Stimulated activated CD8-positive, alpha-beta memory T cell treated with anti-CD3 and anti-CD28 coated beads, Interleukin-4, amount 100 ng/mL, for 1 hour (primary cell): ENCODE measurements at places on chromosomes 11 and 22.

DNA sequence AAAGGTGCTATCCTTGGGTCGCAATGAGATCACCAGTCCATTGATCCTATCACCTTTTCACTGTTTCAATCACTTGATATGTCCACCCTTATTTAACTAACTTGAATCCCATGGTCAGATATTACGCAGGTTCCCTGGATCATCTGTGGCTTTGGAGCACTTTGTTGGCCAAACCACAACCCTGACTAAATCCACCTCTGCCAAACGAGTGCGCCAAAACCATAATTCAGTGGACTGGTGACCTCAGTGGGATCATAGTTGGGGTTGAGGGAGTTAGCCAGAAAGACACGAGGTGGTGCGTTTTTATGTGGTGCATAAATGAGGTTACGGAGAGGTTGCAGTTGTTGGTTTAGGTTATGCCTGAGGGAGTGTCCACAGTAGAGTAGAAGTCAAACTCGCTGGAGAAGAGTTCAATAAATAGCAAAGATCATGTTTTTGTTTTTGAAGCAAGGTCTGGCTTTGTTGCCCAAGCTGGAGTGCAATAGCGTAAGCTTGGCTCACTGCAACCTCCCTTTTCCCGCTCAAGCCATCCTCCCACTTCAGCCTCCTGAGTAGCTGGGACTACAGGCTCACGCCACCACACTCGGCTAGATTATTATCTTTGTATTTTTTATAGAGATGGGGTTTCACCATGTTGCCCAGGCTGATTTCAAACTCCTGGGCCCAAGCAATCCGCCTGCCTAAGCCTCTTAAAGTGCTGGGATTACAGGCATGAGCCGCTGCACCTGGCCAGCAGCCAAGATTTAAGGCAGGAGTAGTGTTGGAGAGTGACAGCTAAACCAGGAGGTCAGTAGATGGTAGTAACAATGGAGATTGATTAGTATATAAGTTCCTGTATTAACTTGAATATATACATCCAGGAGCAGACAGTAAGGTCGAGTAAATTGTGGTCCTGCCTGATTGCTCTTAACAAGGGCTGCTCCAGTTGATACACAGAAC is 4.5 kb downstream of the FOXR1 start:
- no peak for DNase-seq

DNA sequence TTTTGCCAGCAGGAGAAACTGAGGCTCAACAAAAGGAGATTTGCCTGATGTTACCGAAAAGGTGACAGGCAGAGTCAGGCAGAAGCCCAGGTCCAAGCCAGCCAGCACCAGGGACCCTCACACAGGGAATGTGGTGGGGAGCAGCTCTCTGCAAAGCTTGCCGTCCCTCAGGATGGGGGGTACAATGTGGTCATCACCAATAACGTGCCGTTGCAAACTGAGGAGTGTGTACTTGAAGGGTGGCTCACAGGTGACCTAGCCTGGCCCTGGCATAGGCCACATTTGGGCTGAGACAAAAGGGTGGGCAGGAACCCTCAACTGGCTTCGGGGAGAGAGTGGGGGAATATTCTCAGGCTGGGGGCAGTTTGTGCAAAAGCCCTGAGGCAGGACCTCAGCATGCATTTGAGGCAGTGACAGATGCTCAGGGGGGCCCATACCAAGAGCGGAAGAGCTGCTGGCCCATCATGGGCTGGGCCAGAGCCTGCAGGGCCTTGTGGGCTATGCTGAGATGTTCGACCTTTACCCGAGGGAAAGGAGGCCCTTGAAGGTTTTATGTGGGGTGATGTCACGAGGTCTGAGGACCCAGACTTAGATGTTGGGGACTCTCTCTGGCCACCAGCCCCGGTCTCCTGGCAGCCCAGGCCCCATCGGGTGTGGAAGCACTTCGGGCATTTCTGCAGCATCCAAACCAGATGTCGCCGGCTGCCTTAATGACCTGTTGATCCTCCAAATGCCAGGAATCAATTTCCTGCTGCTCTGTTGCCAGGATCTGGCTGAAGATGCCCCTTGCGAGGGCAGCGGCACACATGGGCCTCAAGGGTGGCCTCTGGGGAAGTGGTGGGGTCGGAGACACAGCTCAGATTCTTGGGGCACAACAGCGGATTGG is 57.4 kb upstream of the SHISAL1 start:
- DNase-seq: no peak

DNA sequence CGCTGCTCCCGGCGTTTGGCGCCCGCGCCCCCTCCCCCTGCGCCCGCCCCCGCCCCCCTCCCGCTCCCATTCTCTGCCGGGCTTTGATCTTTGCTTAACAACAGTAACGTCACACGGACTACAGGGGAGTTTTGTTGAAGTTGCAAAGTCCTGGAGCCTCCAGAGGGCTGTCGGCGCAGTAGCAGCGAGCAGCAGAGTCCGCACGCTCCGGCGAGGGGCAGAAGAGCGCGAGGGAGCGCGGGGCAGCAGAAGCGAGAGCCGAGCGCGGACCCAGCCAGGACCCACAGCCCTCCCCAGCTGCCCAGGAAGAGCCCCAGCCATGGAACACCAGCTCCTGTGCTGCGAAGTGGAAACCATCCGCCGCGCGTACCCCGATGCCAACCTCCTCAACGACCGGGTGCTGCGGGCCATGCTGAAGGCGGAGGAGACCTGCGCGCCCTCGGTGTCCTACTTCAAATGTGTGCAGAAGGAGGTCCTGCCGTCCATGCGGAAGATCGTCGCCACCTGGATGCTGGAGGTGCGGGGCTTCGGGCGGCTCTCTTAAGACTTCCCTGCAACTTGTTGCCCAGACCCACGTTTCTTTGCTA is at the start of gene CCND1:
CCND1 (plus strand) TSS at position 162 of the 587 bp plus-strand sequence; CDS start at position 320, 158 bp downstream.
- DNase-seq: no peak

- DNase-seq: no peak
These were observed 23.6 kb downstream of the NNMT start for GRCh38 chr11:114319716-114320328.

GRCh38 chr22:38257181-38257580 is 15.6 kb downstream of the TMEM184B start:
- no peak for DNase-seq

- no peak for DNase-seq
These were observed 86.4 kb downstream of the GRK3 start for GRCh38 chr22:25650833-25651232.

- DNase-seq: no peak
These were observed 650 bp upstream of the NUP50 start for GRCh38 chr22:45163099-45163450.

DNA sequence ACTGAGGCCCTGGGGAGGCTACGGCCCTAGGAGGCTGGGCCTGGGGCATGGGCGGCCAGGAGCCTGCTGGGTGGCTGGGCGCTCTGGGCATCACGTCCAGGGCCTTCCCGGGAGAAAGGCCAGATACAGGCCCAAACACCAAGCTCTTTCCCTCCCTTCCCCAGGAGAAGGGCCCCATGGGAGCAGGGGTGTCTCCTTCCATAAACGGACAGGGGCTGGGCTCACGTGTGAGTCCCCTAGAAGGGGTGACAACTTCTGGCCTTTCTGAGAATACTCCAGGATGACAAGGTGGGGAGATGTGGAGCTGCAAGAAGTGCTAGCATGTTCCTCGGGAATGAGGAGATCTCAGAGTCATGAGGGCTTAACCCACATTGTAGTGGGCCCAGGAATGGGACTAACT is 19.5 kb upstream of the SYT8 start:
- no peak for DNase-seq

- no peak for DNase-seq
These were observed 489 bp downstream of the RNF214 start for GRCh38 chr11:117232911-117233409.

DNA sequence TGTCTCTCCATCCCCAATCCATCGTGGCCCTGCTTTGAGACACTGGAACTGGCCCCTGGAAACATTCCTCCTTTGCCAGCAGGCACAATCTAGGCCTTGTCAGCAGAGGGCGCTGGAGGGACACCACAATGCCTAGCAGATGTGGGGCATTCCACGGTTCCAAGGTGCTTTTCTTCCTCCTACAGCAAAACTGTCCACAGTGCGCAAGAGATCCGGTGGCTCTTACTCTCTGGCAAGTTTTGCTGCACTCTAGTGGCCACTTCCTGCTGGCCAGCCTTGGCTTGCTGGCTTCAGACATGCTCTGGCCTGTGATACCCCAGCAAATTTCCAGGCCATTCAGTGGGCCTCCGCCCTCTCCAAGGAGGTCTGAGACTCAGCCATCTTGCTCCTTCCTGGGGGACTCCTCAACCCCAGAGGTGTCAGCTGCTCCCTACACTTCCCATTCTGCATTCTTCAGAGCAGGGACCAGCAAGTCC is 17.1 kb upstream of the RBM4B start:
- peak; percentile 68 for DNase-seq

DNA sequence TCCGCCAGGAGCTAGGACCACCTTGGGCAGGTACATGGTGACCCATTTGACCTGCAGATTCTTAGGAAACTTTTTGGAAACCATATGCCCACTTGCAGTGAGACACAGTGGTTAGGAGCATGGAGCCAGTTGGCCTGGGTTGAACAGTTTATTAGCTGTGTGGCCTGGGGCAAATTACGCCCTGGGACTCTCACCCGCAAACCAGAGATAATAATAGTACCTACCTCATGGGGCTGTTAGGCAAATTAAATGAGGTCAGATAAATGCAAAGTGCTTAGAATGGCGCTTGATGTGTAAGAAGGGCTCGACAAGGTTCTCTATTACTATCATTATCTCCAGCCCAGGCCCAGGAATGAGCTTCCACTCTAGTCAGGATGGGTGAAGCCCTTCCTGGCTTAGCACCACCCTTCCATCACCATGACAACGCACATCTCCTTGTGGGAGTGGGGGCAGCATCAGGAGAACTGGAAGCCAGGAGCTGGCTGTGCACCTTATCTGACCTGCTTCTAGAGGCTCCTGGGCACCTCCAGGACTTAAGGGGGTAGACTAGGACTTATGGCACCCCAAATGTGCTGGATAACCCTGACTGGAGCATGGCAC is 5.1 kb downstream of the SYT12 start:
- no peak for DNase-seq

DNA sequence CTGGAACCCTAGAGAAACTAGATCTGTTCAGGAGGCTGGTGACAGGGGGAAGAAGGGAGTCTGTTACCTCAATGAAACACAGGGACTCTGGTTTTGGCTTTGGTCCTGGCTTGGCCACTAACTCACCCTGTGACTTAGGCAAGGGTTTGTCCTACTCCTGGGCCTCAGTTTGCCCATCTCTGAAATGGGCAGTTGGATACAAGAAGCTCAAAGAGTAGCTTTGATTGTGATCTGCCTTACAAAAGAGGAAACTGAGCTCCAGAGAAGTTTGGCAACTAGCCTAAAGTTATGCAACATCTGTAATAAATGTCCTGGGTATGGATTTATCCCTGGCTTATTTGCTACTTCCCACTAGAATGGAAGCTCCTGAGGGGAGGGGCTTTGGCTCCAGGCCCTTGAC is 24.0 kb upstream of the LMO1 start:
- no peak for DNase-seq

GRCh38 chr22:50253941-50254340 is 2.9 kb upstream of the HDAC10 start:
- no peak for DNase-seq

- no peak for DNase-seq
These were observed 205.1 kb upstream of the PITPNB start for GRCh38 chr22:28123989-28124766.

DNA sequence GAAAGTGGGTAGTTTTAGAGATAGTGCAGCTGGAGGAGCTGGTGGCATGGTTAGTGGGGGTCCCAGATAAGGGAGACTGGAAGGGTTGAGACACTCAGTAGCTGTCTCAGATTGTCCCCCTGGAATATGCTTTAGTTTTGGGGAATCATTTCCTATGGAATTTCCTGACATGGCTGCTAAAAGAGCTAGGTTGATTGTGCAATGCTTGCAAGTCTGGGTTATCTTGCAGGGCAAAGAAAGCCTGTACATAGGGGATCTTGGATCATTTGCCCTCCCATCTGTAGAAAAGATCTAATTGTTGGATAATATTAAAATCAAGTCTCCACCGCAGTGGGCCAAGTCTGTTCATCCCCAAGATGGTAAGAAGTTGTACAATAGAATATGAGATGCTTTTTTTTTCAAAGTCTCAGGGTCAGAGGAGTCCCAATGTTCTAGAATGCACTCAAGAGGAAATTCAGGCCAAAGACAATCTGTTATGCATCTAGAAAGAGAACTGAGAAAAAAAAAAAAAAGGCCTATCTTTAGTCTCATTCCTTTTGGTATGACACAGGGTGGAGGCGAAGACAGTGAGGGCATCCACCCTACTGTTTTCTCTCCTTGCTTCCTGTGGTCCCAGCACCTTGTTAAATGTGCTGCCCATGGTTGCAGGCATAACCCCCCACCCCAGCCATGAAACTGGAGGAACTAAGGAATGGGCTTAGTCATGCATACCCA is 20.2 kb downstream of the MS4A6E start:
- no peak for DNase-seq

GRCh38 chr11:39461066-39461465 is 1998.4 kb downstream of the LRRC4C start:
- DNase-seq: no peak

- no peak for DNase-seq
These were observed 412.5 kb downstream of the FAM181B start for GRCh38 chr11:82321206-82321605.

- DNase-seq: no peak
These were observed 257.6 kb downstream of the LUZP2 start for GRCh38 chr11:24754406-24754805.

GRCh38 chr11:10327254-10327653 is 22.4 kb downstream of the ADM start:
- no peak for DNase-seq

DNA sequence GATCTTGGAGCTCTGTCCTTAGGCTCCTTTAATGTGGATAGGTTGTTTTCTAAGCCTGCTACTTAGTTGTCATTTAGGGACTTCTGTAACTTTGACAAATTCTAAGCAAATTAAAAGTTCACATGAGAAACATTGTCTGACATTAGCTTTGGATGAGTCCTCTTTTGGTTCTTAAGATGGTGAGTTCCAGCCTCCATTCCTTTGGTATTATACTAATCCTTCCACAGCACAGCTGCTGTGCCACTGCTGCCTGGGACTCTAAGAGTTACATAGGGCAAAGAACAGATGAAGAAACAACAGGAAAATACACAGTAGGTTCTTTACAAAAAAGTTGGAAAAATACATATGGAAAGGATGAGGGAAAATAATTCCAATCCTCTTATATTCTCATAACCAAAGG is 25.3 kb upstream of the PIK3C2A start:
- no peak for DNase-seq
